Testis (tissue), 5 donors: ENCODE measurements at places on chromosomes 2 and 18. TPM values are rescaled to one million over a fixed set of nuclear protein-coding genes. Genes with fewer than 3 reads are reported as not detected.

DNA sequence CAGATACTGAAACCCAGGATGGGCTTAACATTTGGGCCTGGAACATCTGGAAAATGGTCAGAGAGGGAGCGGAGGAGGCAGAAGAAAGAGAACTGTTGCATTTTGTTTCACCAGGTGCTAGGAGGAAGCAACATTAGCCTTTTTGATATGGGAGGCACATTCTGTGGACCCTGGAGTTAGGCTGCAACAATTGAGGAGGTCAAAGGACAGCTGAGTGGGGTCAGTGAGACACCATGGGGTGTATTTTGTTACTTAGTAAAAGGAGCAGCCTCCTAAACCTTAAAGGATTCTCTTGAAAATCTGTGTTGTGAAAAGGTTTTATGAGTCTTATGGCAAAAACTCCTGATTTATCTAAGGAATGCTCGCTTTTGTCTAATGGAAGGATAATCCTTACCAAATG is 124.9 kb downstream of the GREB1L start:
- H3K36me3 ChIP-seq, result no peaks in the 10 kb centered on the region
- peaks cover 11% of the 10 kb centered on the region for H3K4me1 ChIP-seq
- H3K27me3 ChIP-seq, result no peaks in the 10 kb centered on the region
- no peak overlapping the region for H3K27ac ChIP-seq
- H3K4me3 ChIP-seq, result no peak overlapping the region

The POTEJ gene
- total RNA-seq, result 17.2 TPM

- no peak overlapping the region for H3K4me3 ChIP-seq
- DNase-seq, result no peak
- no peak overlapping the region for H3K27ac ChIP-seq
- no peaks in the 10 kb centered on the region for H3K27me3 ChIP-seq
Measured at GRCh38 chr2:190458352-190459107, 50.4 kb downstream of the MFSD6 start.

DNA sequence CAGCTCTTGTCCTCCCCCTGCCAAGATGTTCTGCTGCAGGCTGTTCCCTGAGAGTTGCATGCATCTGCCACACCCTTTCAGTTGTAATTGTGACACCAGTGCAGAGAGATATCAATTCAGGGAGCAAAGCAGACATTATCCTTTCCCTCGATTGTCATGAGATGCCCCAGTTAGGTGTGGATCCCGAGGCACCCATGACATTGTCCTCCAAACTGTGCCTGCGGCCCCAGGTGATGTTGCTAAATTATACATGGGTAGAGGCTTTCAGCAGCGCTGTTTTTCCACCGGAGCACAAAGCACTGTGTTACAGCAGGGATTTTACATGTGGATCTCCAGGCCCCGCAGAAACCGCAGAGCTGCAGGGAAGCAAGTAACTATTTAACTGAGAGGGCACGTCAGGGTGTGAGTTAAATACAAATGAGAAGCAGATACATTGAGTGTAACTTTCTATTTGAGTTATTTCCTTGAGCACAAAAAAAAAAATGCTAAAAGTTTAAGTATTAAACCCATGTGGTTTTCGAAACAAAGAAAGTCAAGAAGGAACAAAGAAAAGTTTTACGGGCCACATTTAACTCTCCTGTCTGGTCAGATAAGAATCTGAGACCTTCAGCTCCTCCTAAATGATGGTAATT is 90.3 kb upstream of the BCL2L11 start:
- no peaks in the 10 kb centered on the region for H3K27me3 ChIP-seq
- H3K27ac ChIP-seq, result no peak overlapping the region
- no peak for DNase-seq
- H3K4me1 ChIP-seq, result no peaks in the 10 kb centered on the region

GRCh38 chr2:152632736-152633135 is 84.5 kb downstream of the PRPF40A start:
- H3K27me3 ChIP-seq, result no peaks in the 10 kb centered on the region
- DNase-seq, result no peak
- H3K4me1 ChIP-seq, result peaks cover 4% of the 10 kb centered on the region
- H3K27ac ChIP-seq, result no peak overlapping the region

The SULT1C2 gene
- total RNA-seq, result not detected
